D341Med (cell line): ENCODE measurements at places on chromosomes 13 and 19.

GRCh38 chr13:40031031-40031430 is 375.6 kb downstream of the COG6 start:
- DNase-seq, result no peak

- no peak for DNase-seq
Observed at GRCh38 chr13:47038188-47038587, 141.3 kb upstream of the HTR2A start.

DNA sequence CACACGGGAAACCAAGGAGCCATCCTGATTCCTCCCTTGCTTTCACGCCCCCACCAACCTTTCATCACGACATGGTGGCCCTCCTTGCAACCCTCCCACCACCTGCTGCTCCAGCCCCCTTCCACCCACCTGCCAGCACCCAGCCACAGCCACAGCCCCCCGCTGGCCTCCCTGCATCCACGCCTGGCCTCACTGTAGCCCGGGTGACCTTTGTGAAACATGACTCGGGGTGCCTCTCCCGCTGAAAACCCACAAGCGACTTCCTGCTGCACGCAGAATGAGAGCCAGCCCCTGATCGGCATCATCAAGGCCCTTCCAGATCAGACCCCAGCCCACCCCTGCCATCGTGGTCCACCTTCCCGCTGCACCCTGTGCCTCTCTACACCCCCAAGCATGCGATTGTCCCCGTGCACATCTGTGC is 14.9 kb downstream of the POP4 start:
- DNase-seq, result no peak

- DNase-seq, result no peak
Observed at GRCh38 chr19:28737021-28737895, 475.7 kb downstream of the UQCRFS1 start.
